ENCODE measurements at places on chromosomes 3 and 15.
A peak's percentile ranks its signal among the peaks of the same experiment; 100 is the strongest.

DNA sequence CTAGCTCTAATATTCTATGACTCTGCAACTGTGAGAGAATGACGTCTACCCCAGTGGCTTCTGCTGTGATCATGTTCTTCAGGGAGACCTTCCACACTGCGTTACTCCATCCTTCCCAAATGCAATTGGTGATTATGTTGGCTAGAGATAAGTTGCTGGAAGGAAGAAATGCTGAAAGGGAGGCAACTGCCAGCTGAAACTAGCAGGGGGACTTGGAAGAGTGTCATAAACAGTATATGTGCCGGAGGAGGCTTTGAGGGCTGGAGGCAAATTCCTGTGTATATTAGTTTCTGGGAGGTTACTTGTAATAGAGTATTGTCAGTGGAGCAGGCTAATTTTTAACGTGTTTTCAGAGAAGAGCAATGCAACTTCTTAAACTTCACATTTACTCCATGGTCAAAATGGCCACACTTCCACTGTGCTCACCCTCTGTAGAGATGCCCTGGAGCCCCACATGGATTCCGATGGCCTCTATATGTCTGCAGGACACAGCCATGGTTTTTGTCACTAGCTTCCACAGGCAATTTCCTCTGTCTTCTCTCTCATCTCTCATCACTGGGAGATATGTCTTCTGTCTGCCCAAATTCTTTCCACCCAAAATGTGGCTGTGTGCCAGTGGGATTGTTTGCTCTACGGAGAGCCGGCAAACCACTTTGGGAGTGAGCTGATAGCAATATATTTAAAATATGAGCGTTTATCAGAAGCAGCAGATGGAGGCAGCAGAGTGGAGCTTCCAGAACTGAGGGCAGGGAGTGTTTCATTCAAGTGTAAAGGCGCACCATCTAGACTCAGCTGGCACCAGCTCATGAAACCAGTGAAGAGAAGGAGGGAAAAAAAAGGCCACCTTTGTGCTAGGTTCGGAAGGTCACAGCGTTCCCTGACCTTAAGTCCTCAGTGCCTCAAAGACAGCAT, 13.3 kb upstream of the CD47 start:
- peak; percentile 29 for DNase-seq

GRCh38 chr3:128226795-128227395, 73.6 kb downstream of the EEFSEC start:
- DNase-seq = no peak

DNA sequence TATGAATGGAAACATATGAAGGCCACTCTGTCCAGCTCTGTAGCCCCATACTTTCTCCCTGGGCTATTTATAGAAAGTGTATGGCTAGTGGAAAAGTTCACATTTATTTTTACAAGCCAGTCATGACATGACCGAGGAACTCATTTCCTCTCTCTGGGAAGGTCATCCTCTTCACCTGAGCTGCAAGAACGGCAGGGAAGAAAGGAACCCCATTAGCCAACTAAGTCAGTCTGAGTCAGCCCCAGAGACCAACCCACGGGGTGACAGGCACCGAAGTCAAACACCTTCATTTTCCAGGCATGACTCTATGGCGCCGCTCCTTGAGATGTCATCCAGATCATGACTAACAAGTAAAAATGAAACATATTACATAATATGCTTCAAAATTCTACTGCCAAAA, 4.8 kb downstream of the PAQR9 start:
- no peak for DNase-seq

- DNase-seq = no peak
These were observed 13.3 kb upstream of the DCLK3 start for GRCh38 chr3:36777424-36778218.

DNA sequence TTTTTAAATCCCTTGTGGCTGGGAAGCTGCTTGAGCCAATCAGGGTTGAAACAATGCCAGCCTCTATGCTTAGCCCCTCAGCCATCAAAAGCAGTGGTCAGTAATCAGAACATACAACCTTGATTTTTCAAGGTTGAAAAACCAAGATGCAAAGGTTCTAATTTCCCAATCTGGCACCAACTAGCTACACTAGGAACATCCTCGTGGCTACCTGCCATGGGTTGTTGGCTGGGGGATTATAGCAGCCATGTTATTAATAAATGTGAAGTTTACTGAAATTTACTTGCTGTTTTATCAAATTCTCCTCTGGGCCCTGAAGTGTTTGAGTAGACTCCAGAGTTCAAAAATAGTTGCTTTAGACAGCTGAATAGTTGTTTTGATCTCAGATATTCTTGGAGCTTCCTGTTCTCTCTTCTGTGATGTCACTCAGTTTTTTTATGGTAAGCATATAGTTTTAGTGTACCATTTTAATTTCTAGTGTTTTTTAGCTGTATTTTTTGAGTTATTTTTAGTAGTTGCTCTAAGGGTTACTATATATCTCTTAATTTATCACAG, 31.9 kb downstream of the PCCB start:
- DNase-seq = peak; percentile 3

- peak; percentile 28 for DNase-seq
These were observed 62.7 kb upstream of the SLCO3A1 start for GRCh38 chr15:91790836-91791235.

DNA sequence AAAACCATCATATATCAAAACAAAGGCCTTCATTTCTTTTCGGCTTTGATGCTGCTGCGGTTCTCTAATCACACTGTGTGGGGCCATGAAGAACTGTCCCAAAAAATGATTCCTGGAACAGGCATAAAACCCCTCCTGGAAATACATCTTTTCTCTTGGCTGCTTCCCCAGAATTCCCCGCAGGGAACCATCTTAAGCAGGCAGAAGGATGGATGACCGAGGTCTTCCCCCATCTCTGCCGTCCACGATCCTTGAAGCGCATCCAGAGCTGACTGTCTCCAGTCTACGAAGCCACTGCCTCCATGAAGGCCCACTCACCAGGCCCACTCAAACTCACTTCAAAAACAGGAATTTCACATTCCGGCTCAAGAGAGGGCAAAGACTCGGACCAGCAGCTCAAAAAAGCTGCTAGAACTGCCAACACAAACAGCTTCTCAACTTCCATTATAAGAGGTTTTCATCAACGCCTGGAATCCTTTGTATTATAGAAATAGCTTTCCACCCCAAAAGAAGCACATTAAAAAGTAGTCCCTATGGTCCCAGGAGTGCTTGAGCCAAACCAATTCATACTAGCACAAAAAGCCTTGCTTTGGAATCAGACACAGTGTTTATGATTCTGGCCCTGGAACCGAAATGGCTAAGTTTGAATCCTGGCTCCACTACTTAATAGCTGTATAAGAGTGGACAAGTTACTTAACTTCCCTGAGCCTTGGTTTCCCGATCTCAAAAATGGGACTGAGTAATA, 487.5 kb upstream of the WNT5A start:
- DNase-seq = peak; percentile 62

GRCh38 chr3:46222435-46223161, 14.5 kb upstream of the CCR1 start:
- no peak for DNase-seq

GRCh38 chr15:82398785-82399184, 30.8 kb upstream of the GOLGA6L9 start:
- no peak for DNase-seq

DNA sequence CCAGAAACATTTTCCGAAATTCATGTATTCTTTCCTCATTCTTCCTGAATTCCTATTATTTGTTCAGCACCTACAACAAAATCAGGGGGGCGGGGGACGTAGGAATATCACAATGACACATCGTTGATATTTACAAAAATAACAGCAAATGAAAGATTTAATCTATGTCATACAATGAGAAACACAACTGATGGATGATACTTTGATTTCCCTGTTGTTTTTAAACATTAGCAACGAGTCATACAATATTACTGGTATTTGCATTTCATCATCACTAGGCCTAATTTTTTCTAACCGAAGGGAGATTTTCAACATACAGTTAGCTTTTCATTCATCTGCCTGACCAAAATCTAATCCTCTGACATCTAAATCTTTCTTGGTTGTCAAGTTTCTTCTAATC, 45.3 kb upstream of the INO80 start:
- no peak for DNase-seq

DNA sequence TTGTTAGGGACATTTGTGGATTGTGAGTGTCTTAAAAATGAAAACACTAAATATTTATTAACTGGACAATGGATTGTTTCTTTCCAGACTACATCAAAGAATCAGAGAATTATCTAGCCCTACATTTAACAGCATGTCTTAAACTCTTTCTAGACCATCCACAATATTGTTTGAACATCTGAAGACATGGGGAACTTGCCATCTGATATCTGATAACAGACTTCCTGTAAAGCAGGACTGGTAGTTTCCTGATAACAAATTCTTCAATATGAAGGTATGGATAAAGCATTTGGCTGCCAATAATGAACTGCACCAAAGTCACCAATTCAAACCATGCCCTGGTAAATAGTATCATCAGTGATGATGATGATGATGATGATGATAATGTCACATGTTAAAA, 26.2 kb upstream of the HACD2 start:
- no peak for DNase-seq

DNA sequence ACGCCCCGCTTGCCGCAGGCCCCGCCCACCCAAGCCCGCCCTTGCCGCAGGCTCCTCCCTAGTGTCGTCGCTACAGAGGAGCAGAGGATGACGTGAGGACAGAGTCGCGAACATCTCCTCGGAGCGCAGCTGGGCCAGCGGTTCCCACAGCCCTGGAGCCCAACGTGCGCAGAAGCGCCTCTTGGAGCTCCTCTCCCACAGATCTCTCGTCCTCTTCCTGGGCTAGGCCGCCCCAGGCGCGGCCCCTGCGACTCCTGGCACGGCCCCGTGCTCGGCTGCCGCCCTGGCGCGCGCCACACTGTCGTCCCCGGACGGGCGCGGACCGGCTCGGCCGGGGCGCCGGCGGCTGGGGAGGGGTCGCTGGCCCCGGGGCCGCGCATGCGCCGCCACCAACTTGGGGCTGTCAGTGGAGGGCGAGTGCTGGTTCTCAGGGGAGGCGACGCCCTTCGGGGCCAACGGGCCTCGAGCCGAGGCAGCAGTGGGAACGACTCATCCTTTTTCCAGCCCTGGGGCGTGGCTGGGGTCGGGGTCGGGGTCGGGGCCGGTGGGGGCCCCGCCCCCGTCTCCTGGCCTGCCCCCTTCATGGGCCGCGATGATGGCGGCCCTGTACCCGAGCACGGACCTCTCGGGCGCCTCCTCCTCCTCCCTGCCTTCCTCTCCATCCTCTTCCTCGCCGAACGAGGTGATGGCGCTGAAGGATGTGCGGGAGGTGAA, at the start of gene TRPC1:
TRPC1 (plus strand) TSS at position 67 of the 714 bp plus-strand sequence; CDS start at position 593, 526 bp downstream.
- DNase-seq = peak; percentile 91

DNA sequence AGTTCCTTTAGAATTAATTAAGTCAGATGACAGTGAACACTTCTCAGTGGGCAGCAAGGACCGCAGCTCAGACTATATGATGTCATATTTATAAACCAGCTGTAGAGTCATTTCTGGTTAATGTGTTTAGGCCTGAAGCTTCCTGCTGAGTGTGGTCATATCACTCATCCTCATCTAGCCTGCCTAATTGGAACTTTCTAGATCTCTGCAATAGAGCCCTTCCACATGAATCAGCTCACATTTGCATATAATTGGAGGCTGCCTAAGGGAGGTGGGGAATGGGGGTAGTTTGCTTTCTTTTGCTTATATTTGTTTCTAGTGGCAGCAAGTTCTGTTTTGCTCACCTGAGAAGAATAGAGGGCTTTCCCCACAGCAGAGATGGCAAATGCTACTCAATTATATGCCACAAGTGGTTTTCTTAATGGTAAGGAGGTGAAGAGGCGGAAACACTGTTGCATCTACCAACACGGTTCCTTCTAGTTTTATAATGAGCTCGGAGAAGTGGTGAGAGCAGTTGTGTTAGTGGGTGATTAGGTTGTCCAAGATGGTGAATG, 148.1 kb downstream of the KLHL25 start:
- no peak for DNase-seq

- no peak for DNase-seq
These were observed 55.4 kb upstream of the KCNMB2 start for GRCh38 chr3:178480795-178481194.

DNA sequence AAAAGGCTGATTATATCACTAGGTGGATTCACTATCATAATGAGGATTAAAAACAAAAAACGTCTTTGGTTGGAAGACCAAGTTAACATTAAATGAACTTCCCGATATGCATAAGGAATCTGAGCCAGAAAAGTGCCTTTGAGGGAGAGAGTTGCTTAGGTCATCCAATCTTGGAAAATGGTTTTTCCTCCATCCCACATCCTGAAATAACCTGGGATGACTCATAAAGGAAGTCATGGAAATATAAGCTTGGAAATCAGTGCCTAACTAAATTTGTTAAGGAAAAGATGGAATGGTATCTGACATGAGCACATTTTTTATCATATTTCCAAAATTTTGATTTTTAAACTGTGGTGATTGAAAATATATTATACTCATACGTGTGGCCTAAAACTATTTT, 66.0 kb downstream of the KBTBD8 start:
- no peak for DNase-seq
